AG10803 (cell line): ENCODE measurements at places on chromosomes 5 and 9.

- peak; percentile 8 for DNase-seq
Observed at GRCh38 chr5:136686192-136686872, 321.0 kb upstream of the TRPC7 start.

- peak; percentile 45 for DNase-seq
Observed at GRCh38 chr9:124835026-124835557, 18.2 kb upstream of the WDR38 start.

DNA sequence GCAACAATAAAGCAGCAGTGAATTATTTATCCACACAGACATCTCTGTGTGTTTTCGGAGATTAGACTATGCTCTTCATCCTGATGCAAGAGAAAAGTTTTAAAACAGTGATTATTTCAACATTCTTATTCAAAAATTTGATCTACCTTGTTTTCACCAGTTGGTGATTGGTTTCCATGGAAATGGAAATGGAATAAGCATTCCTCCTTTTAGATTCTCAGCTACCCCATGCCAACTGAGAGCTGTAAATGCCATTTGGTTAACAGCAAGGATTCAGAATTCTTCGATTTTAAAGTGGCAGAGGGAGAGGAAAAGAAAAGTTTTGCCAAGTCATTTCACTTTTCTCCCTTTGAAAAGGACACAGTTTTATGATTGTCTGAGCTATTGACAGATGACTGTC lies 154.7 kb downstream of the PCSK5 start:
- peak; percentile 16 for DNase-seq

DNA sequence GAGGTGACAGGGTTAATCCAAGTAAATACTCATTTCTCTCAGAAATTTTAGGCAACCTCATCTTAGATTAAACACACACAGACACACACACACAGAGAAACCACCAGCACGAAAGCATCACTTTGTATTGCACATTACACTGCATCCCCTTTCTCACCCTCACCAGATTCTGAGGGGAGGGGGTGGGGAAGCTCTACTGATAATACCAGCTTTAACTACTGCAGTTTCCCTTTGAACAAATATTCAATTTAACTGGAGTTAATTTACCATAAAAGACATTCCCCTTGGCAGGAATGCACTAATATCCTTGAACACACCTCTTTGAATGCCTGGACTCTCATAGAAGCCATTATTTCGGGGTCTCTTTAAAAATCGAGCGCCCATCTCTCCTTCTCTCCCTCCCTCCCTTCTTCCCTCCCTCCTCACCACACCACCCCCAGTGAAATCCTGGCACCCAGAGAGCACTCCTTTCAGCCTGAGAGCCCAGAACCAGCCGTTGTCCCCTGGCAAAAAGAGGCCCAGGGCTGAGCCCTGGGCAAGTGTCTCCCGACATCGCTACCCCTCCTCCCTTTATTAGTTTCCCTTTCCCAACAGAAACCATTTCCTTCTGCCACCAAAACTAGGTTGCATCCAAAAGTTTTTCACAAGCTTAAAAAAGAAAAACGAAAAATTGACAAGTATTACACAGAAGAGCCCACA lies 2.8 kb upstream of the NFIB start:
- DNase-seq: no peak

- DNase-seq: no peak
Observed at GRCh38 chr5:119275146-119275545, 80.7 kb upstream of the TNFAIP8 start.

GRCh38 chr5:407051-407450 lies 35.9 kb upstream of the EXOC3 start:
- DNase-seq: no peak

- DNase-seq: peak; percentile 79
Observed at GRCh38 chr5:27328480-27328879, 290.1 kb upstream of the CDH9 start.

GRCh38 chr9:114383521-114384231 lies 4.1 kb downstream of the AKNA start:
- peak; percentile 80 for DNase-seq

- no peak for DNase-seq
Observed at GRCh38 chr9:128919402-128920089, 1.2 kb upstream of the PHYHD1 start.

DNA sequence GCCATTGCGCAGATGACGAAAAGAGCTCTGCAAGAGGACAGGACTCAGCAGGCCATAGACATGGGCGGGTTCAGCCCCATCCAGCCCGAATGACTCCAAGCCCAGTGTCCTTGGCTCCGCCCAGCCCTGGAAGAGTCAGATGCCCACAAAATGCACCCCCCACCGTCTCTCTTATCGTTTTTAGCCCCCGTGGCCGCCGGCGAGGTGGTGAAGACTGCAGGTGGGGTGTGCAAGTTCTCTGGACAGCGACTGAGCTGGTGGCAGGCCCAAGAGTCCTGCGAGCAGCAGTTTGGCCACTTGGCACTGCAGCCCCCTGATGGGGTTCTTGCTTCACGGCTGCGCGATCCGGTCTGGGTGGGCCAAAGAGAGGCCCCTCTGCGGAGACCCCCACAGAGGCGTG lies 2.1 kb downstream of the ADGRD2 start:
- no peak for DNase-seq

- DNase-seq: no peak
Observed at GRCh38 chr5:107835096-107835495, 164.4 kb upstream of the EFNA5 start.

GRCh38 chr5:167417662-167418061 lies 873.8 kb upstream of the WWC1 start:
- no peak for DNase-seq

- no peak for DNase-seq
Observed at GRCh38 chr9:108245901-108246300, 609.9 kb downstream of the ACTL7B start.

GRCh38 chr9:127817881-127818434 lies 15.3 kb downstream of the FPGS start:
- no peak for DNase-seq

DNA sequence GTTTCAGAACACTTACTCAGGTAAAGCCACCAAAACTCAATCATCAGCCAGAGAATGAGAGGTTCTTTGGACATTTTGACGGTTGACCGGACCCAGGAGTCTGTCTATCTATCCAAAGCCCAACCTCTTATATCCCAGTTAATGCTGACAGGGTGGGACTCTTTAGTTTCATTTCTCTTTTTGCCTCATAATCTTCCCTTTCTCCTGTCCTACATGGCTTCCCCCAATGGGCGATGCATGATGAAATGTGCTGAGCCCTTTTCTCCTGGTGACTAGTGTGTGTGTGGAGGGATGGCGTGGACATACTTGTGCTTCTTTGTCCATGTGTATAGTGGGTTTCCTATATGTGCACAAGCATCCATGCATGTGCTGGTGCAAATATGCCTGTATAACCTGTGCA lies at the start of gene TIMD4:
Gene TIMD4, minus strand, starts transcription at position 102 of the 400 bp plus-strand sequence. Its CDS starts 28 bp downstream, at position 74.
- no peak for DNase-seq

DNA sequence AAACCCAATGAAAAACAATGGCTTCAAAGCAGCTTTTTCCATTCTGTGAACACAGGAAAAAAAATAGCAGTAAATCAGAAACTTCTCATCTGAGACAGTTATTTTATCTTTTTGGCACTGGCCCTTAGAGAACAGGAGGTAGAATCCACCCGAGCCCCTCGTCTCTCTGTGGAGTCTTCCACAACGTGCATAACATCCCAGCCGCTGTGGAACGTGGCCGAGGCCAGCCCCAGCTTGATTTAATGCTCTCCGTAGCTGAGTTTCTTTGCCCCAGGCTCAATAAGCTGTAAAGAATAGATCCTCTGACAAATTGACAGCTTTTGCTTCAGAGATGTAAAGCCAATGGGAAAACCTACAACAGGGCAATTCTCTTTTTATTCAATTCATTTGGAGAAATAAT lies 107.9 kb upstream of the DAP start:
- no peak for DNase-seq

DNA sequence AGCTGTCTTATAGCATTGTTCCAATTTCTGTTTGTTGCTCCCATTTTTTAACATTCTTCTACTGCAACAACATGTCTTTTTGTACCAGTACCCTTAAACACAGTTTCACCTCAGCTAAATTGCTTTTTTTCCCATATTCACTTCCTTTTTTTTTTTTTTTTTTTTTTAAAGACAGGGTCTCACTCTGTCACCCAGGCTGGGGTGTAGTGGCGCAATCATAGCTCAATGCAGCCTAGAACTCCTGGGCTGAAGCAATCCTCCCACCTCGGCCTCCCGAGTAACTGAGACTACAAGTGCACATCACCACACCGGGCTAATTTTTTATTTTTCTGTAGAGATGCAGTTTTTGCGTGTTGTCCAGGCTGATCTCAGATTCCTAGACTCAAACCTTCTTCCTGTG lies 161.3 kb downstream of the NIPBL start:
- DNase-seq: no peak

- DNase-seq: no peak
Observed at GRCh38 chr9:36193023-36193422, 2.3 kb downstream of the CLTA start.

GRCh38 chr5:130550562-130550928 lies 614.5 kb downstream of the HINT1 start:
- no peak for DNase-seq

GRCh38 chr5:176425138-176425537 lies 8.8 kb upstream of the CLTB start:
- DNase-seq: no peak

- DNase-seq: peak; percentile 84
Observed at GRCh38 chr5:77292026-77292757, 81.7 kb downstream of the PDE8B start.

DNA sequence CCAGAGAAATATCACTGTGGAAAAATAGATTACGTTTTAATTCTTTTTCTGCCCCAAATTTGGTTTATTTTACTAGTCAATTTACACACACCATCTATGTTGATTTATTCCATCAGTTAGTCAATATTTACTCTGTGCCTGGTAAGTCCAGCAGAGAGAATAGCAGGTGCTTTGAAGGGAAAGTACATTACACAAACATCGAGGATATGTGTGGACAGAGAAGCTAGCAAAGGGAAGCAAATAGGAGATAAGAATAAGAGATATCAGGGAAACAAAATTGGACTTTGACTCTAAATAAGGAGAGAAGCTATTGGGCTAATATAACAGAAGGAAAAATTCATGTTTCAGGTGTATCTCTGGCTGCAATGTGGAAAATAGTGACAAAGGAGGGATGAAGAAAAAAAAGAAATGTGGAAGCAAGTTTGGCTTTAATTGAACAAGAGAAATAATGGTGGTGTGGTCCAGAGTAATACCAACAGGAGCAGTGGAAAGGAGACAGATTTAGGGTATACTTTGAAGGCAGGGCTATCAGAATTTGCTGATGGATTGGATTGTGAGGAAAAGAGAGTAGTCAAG lies 587.7 kb upstream of the CDH6 start:
- no peak for DNase-seq

DNA sequence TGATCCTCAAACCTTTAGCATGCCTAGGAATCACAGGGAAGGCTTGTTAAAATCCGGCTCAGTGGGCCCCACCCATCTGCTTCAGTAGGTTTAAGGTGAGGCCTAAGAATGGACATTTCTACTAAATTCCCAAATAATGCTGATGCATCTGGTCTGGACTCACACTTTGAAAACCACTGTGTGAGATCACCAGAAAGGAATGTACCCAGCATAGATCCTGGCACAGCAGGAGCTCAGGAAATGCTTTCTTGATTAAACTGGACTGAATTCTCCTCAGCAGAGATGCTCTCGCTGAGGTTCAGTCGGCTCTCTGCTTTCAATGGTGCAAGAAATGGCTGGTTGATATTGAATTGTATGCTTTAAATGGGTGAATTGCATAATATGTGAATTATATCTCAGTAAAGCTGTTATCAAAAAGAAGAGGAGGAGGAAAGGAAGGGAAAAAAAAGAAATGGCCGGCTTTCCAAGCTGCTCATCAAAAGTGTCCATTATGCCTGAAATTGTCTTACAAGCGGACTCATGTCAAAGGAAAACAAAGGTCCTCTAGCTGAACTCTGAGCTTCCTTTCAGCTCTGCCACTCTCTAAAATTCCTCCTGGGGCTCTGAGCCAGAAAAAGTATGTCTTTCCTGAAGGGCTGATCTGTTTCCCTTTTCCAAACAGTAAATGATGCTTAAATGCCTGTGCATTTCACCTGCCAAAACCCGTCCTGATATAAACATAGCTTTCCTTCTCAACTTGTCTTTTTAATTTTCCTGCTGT lies 77.6 kb upstream of the SAP30L start:
- DNase-seq: peak; percentile 96

- no peak for DNase-seq
Observed at GRCh38 chr9:9341203-9341602, 1271.6 kb downstream of the PTPRD start.

GRCh38 chr9:89879276-89879675 lies 274.5 kb downstream of the GADD45G start:
- no peak for DNase-seq

GRCh38 chr5:95718203-95718602 lies 12.9 kb upstream of the RHOBTB3 start:
- no peak for DNase-seq

- no peak for DNase-seq
Observed at GRCh38 chr9:130780415-130780814, 54.6 kb upstream of the ABL1 start.

DNA sequence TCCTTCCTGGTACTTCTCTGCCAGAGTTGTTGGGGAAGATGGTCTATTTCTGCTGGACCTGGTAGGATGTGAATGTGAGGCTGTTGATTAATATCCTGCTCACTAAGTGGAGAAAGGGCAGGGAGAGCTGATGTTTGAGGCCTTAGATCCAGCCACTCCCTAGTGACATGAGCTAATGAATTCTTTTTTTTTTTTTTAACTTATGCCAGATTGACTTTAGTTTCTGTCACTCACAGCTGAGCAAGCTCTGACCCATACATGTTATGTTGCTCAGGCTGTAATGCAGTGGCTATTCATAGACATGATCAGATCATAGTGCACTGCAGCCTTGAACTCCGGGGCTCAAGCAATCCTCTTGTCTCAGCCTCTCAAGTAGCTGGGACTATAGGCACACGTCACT lies 75.1 kb upstream of the SPRY4 start:
- no peak for DNase-seq

DNA sequence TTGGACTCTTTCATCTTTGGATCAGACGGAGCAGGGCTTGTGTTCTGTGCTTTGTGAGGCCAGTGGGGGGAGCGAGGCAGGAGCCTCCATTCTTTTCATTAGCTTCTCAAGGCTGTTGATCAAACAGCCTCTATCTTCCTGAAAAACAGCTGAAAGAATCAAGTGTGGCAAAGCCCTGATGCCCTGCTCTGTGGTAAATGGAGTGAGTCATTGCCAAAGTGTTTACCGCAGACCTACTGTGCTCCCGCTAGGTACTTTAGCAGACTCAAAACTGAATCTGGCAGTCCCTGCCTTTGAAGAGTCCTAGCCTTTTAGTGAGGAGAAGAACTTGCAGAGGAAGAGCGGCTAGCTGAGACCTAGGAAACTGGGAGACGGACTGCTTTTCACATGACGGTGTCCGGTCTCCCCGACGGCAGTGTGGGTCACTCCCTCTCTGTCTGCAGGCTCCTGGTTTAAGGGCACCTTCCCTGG lies 3.3 kb downstream of the ANKRD33B start:
- no peak for DNase-seq
